ENCODE measurements at places on chromosomes 7 and 10.

- no peak for DNase-seq
These were observed 217.4 kb downstream of the WDR37 start for GRCh38 chr10:1273372-1274105.

GRCh38 chr10:100483876-100484666, 21.3 kb downstream of the WNT8B start:
- no peak for DNase-seq

DNA sequence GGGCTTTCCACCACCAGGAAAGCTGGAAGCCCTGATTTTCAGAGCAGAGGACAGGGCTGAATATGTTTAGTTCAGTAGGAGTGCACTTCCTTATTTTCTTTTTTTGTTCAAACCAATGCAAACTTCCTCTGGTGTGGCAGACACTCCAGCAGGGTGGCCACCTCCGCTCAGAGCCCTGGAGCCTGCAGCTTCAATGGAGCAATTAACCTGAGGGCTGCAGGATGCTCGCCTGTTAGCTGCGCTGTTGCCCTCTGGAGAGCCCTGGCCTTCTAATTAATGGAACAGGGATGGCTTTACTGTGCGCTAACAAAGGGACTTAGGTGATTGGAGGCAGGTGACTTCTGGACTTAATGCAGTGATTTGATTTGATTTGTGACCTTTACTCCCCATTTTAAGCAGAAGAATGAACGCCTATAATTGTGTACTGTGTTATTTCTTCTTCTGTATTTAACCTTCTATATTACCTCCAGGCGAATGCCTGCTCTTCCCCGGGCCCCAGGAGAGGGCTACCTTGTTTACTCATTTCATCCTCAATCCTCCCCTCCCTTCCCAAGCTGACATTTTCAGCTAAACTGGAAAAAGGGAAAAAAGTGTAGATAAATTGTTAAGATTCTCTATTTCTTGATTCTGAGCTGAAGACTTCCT, 123.0 kb upstream of the CTBP2 start:
- no peak for DNase-seq

DNA sequence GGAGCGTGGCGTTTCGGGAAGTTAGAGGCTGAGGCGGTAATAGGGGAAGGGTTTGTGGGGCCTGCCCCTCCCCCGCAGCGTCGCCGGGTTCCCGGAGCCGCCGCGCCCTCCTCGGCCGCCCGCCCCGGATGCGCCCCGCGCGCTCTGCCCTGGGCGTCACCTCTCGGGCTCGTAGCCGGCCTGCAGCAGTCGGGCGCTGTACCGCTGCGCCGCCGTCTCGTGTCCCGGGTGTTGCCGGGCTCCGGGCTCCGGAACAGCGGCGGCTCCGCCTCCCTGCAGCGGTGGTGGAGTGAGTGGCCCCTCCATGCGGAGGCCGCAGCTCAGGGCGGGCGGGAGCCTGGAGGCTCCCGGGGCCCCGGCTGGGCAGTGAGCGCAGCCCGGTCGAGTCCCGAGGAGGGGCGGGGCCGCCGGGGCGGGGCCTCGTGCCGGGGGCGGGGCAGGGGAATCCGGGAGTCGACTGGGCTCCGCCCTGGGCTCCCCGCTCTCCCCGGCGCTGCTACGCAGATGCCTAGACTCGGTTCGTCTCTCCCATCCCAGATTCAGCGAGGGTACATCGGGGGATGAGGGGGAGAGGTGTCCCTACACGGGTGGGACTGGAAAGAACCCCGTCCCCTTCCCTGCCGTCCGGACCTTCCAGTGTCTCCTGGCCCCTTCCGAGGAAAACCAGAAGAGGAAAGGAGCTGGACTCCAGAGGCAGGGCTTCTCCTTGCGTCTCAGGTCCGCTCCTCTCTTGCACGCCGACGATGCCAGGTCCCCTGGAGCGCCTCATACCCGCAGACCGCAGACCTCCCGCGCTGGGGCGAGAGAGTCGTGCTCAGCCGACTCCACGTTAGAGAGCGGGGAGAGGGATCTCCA, at the start of gene IMPDH1:
TSS of gene IMPDH1 (minus strand) at position 387 of the 855 bp plus-strand sequence. CDS start at position 306, 81 bp downstream.
- peak; percentile 88 for DNase-seq

- DNase-seq: peak; percentile 59
These were observed 74.7 kb downstream of the CACNB2 start for GRCh38 chr10:18214691-18215563.

GRCh38 chr7:28754027-28754426, 204.1 kb downstream of the TRIL start:
- no peak for DNase-seq

DNA sequence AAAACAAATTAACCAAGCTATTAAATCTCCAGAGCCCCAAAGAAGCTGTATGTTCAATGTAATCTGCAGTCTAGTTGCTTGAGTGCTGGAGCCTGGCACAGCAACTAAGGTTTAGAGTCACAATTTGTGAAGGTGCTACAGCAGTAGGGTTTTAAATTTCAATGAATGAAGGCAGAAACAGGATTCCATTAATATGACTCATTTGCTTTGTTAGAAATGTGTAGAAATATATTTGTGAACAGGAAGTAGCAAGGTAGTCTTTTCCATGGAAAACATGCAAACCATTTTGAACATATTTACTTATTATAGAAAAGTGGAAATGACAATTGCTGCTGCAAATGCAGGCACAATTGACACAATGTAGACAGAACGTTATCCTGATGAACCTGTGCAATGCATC, 149.0 kb upstream of the STEAP4 start:
- DNase-seq: peak; percentile 1

GRCh38 chr10:85596389-85596788, 770.2 kb downstream of the GRID1 start:
- DNase-seq: no peak

- DNase-seq: peak; percentile 52
These were observed 350.9 kb downstream of the TNS3 start for GRCh38 chr7:47231032-47231431.

DNA sequence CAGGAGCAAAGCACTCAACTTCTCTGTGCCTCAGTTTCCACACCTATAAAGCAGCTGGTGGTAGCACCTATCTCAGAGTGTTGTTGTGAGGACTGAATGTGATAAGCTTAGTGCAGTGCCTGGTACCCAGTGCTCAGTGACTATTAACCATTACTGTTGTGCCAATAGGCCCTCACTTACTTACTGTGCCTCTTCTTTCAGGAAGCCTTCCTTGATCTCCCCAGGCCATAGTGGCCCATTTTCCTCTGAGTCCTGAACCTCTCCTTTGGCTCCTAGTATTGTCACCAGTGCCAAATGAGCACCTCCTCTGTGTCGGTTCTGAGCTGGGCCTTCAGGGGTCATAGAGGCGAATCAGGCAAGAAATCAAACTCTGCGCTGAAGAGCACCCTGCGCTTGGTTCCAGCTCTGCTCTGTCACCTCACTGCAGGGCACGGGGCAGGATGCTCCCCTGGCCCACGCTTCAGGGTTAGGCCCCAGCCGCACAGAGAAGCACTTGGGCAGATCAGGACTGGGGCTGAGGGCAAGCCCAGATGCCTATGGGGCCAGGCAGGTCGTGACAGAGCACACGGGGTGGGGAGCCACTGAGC, 2.5 kb downstream of the CALHM1 start:
- DNase-seq: no peak

GRCh38 chr7:138388673-138389491, 71.2 kb upstream of the TRIM24 start:
- no peak for DNase-seq

GRCh38 chr7:111985798-111986197, 220.4 kb downstream of the DOCK4 start:
- no peak for DNase-seq

GRCh38 chr10:131785121-131785460, 115.7 kb upstream of the PPP2R2D start:
- DNase-seq: no peak

GRCh38 chr10:51569467-51569866, 129.9 kb downstream of the CSTF2T start:
- no peak for DNase-seq

DNA sequence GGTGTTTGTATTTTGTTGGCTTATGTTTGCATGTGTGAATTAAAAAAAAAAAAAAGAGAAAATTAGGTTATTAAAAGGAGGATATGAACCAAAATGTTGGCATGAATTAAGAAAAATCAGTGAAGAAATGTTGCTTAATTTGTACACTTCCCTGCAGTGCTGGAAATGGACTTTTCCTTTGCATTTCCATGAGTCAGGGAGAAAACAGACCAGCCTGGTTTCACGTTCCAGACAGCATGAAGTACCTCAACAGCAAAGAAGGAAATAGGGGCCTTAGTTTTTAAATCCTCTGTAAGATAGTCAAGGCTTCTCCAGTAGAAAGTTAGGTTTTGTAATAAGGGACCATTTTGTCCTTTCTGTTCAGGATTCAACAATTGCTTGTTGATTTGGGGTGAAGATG, 159.7 kb downstream of the CELF2 start:
- peak; percentile 33 for DNase-seq

- peak; percentile 40 for DNase-seq
These were observed 150.4 kb downstream of the DGKI start for GRCh38 chr7:137696376-137696775.

GRCh38 chr10:46236941-46237681, 49.7 kb upstream of the ANTXRL start:
- no peak for DNase-seq

- DNase-seq: no peak
These were observed 4.7 kb downstream of the FAS start for GRCh38 chr10:88995156-88995876.

GRCh38 chr10:92727141-92727540, 37.4 kb downstream of the HHEX start:
- DNase-seq: no peak

GRCh38 chr7:15389073-15389472, 172.7 kb downstream of the AGMO start:
- no peak for DNase-seq

DNA sequence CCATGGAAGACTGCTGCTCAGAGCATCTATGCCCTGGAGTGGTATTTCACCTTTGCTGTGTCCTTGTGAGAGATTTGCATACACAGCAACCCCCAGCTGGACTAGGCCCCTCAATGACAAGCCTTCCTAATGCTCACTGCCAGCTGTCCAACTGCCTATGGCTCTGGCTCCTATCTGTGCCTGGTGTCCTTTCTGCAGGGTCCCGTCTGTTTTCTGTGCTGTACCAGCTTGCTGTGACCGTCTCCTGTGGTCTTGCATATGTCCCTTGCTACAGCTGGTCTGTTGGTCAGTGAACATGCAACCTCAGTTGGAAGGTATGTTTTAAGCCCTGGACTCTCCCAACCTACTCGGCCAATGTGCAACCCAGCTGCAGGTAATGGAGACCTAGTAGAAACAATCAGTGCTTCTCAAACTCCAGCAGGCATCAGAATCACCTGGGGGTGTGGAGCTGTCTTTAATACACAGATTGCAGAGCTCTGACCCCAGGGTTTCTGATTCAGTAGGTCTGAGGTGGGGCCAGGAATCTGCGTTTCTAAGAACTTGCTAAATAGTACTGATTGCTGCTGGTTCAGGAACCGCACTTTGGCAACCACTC, 306.4 kb upstream of the ZNF32 start:
- DNase-seq: no peak

- peak; percentile 32 for DNase-seq
These were observed 415.1 kb upstream of the FZD8 start for GRCh38 chr10:36057180-36057579.

- DNase-seq: peak; percentile 35
These were observed 550 bp upstream of the ANK3 start for GRCh38 chr10:60390224-60390626.

DNA sequence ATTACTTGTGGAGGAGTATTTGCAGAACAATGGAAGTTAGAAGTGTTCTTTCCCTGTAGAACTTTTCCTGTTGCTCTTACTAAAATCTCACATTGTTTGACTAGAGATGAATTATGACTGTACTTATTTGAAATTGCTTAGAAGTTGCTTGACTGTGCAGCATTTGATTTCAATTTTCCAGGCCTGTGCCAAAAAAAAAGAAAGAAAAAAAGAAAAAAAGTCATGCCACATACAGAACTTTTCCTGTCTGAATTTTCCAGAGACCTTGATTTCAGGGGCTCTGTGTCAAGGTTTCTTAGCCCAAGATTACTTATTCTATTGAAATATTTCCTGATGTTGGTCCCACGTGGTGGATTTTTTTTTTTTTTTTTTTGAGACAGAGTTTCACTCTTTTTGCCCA, 3.5 kb upstream of the FAM171A1 start:
- DNase-seq: no peak

DNA sequence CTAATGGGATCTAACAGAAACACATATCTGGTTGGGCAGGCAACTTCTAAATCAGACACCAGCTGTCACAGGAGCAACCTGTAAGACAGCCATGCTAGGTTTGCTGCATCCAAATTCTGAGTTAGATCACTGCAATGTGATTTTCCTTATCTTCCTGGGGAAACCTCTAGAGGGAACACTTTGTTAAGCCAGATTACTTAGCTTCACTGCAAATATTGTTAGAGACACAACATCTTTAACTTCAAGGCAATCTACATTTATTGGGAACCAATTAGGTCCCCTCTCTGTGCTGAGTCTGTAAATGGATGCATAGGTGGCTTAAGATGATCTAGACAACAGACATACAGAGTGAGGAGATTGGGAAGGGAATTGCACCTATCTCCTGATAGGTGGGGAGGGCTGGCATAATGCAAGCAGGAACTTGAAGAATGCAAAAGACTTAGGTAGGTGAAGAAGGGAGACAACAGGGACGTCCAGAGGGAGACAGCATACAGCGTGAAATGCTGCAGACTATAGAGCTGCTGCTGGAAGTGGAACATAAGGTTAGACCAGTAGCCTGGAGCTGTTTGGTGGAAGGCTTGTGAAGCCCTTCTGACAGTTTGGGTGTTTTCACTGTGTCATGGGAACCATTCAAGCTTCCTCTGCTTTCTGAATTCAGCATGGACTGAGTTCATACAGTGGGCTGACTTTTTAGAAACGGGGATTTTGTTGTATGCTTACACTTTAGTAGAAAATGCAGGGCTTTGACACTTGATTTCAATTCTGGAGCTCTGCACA, 109.8 kb upstream of the ELMO1 start:
- DNase-seq: no peak

- DNase-seq: peak; percentile 77
These were observed 8.8 kb downstream of the PHYH start for GRCh38 chr10:13291061-13291460.

- peak; percentile 6 for DNase-seq
These were observed 35.3 kb downstream of the STK32C start for GRCh38 chr10:132272231-132272971.

DNA sequence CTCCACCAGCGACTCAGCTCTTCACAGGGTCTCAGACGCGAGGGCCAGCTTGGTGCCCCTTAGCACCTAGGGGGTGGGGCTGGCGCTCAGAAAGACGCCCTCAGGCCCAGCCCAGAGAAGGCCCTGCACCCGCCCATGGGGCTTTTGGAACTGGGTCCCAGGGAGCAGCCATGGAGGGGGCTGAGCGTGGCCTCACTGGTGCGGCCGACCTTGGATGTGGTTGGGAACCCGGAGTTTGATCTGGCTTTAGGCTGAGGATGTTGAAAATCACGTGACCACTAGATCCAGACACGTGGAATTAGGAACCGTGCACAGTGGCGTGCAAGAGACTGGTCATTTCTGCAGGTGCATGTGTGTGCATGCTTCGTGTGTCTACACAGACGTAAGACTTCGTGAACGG, 185.4 kb downstream of the DNAJB6 start:
- no peak for DNase-seq

DNA sequence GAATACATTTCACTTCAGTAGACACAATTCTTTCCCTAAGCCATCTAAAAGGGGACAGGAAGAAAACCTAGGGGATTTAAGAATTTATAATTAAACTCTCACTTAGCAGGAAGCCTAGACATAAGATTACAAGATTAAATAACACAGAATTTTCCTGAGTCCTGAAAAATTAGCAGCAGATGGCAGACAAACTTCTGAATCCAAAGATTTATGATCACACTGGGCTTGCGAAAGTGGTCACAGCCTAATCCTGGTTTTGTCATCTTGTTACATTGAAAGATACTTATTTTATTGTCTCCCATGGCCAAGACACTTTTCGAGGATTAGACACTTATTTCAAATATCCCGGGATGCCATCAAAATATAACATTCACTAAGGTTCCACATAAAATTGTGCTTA, 2.9 kb downstream of the ERLIN1 start:
- DNase-seq: no peak

Measured in fibroblast of skin of right biceps (primary cell).